Left kidney (tissue), 8 donors: ENCODE measurements at places on chromosomes 12 and 14. TPM values are rescaled to one million over a fixed set of nuclear protein-coding genes. Genes with fewer than 3 reads are reported as not detected.
A peak's percentile ranks its signal among the peaks of the same experiment; 100 is the strongest.

DNA sequence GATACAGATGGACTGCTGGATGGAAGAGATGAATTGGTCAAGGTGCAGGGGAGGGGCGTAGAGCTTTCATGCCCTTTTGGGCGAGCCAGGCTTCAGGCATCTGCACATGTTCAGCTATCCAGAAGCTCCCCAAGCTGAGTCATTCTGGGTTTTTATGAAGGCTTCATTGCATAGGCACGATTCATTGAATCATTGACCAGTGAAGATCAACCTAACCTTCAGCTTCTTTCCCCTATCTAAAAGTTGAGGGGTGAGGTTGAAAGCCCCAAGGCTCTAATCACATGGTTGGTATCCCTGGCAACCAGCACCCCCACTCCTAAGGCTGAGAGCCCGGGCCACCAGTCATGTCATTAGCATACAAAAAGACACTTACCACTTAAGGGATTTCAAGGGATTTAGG, 36.3 kb downstream of the RPS29 start:
- DNase-seq: peak; percentile 12

- DNase-seq: no peak
These were observed 68.4 kb upstream of the ASPG start for GRCh38 chr14:104016873-104017650.

GRCh38 chr14:81429028-81429427, 28.9 kb upstream of the STON2 start:
- DNase-seq: no peak

GRCh38 chr12:25764892-25765291, 193.6 kb upstream of the RASSF8 start:
- no peak for DNase-seq

GRCh38 chr12:83827860-83828259, 1084.7 kb downstream of the SLC6A15 start:
- DNase-seq: no peak

GRCh38 chr14:100589071-100589759, 2.0 kb upstream of the BEGAIN start:
- no peak for DNase-seq

GRCh38 chr12:93103154-93103553, 174.1 kb upstream of the EEA1 start:
- no peak for DNase-seq

DNA sequence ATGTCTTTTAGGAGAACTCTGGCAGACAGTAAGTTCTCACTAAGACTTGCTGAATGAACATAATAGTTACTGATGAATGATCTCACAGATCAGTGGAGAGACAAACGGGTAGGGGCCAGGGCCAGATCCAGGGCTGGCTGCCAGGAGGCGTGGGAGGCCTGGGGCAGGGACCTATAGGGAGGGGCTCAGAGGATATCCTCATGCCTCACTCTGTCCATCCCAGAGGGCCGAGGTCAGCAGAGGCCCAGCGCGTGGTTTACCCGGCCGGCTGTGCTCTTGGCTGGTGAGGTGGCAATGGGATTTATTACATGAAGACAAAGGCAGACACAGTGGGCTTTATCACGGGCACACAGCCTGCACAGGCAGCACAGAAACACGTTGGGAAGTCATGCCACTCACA, 85.4 kb downstream of the CHGA start:
- DNase-seq: no peak

DNA sequence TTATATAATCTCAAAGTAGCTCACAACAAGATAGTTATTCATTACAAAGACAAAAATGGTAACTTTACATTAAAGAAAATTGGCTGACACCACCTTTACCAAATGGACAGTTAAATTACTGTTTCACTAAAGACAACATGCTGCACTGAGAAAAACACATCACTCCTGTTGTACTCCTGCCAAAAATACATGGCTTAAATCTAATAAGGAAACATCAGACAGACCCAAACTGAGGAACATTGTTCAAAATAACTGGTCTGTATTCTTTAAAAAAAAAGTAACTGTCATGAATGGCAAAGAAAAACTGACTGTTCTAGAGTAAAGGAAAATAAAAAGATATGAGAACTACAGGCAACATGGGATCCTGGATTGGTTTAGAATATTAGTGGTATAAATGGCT, 151.3 kb upstream of the DCN start:
- no peak for DNase-seq

DNA sequence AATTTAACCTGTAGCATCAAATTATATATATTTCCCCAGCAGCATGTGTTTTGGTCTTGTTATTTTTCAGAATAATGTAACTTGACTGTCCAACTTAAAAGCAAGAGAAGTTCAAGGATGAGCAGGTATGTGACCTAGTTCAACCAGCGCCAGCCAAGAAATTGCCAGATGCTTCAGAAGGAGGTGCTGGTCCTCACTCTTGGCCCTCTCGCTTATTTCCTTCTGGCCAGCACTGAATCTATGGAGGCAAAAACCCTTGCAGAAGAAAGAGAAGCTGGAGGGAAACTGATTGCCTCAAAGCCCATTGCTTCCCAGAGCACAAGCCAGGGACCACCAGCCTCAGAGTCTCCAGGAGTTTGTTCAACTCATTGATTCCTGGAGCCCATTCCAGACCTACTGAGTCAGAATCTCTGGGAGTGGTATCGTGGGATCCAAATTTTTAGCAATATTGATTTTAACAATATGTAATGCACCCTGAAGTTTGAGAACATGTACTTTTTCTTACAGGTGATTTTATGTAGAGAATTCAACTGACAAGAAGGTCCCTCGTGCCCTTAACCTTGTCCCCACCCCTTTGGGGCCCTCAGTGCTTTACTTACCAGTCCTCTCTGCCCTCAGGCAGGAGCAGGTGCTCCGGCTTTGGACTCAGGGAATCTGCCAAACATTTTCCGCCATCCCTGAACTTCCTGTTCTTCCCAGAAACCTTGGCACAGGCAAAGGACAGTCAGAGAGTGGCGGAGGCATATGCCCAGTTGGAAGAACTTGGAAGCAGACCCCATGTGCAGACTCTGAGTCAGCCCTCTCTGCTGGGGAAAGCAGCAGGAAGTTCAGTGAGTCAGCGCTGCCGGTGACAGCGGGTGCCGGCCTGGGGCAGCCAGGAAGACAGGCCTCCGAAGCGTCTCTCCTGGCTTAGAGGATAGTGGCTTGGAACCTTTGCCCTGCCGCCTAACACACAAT, 10.4 kb downstream of the BEST3 start:
- DNase-seq: no peak

DNA sequence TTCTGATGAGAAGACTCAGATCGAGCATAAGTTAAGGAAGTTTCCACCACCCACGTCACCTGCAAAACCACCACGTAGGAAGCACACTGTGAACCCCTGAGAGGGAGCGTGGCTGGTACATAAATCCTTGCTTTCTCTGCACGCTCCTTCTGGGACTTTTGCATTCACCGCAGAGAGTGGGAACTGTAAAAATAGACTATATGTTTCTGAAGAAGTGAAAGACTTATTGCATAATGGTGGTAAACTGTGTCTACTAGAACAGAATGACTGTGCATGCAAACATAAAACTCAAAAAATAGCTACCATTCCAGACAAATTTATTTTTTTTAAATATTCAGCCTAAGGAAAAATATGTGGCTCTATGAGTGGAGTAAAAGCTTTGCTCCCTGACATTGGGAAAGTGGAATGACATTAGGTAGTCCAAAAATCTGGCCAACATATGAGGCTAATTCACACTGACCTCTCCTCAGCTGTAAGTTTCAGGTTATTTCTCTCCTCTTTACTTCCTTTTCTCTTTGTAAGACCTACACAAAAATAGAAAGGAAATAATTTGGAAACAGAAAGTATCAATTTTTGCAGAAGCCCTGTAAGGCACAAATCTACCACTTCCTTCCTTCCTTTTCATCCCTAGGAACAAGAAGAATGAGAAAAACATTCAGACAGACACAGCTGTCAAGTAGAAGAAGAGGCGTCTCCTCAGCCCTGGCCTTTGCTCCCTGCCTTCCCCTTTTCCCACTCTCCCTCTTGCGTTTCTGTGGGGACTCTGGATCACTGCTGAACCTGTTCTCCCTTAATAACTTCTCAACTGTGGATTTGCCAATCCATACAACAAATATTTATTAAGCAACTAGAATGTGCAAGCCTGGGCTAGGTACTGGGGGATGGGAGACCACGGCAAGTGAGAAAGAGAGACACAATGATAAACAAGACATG, 264.3 kb upstream of the FOXN3 start:
- no peak for DNase-seq

DNA sequence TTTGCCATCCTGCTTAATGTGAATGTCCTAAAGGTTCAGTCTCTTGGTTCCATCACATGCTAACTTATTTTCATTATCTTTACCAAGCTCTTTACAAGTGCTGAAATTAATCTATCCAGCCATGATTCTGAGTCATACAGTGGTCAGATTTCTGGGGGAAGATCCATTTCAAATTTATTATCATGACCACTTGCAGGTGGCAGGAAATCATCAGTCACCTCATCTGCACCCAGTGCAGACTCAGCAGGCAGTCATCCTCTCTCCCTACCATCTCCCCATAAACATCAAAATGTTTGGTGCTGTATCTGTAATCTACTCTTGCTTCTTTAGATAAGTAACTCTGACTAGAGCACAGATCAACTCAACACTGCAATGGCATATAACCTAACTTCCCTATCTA, 23.5 kb downstream of the ATG14 start:
- DNase-seq: no peak

SCNN1A gene
- 80.1 TPM for polyA plus RNA-seq

TMEM260 gene
- 36.4 TPM for polyA plus RNA-seq

IRAK4 gene
- polyA plus RNA-seq: 22.4 TPM
